ENCODE measurements at places on chromosomes 13 and 19.

DNA sequence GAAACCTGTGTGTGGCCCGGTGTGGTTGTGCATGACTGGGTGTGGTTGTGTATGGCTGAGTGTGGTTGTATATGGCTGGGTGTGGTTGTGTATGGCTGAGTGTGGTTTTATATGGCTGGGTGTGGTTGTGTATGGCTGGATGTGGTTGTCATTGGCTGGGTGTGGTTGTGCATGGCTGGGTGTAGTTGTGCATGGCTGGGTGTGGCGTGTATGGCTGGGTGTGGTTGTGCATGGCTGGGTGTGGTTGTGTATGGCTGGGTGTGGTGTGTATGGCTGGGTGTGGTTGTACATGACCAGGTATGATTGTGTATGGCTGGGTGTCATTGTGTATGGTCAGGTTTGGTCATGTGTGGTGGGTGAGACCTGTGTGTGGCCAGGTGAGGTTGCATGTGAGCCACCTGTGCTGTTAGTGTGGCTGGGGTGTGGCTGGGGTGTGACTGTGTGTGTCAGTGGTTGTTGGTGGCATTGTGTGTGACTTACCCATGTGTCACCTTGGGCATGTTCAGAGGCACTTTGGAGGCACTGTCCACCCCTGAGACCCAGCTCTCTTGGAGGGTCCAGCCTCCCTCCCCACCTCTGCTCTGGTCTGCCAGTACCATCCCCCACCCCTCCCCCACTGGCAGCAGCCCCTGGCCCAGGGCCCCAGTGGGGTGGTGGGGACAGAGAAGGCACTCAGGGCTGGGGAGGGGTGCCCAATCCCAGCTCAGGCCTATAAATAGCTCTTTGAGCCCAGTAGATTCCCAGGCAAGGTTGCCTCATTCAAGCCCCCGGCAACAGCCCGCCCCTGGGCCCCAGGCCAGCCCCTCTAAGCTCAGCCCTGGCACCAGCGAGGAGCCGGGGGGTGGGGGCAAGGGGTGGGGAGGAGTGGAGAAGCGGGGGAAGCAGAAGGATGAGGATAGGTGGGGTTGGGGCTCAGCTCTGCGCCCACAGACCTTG lies 3.9 kb upstream of the NCAN start:
- DNase-seq: peak; percentile 8

DNA sequence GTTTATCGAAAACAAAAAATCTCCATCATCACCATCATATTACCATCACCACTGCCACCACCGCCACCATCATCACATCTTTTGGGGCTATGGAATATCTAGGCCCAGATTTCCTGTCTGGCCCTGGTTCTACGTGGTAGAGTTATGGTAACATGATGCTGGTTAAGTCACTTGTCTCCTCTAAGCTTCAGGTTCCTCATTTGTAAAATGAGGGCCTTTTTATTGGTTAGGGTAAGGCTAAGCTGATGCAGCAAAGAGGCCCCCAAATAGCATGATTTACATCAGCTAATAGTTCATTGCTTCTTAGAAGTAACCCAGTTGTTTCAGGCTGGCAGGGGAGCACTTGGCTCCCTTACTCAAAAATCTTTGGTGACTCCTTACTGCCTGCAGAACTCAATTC lies 37.9 kb downstream of the PCDH8 start:
- DNase-seq: no peak

DNA sequence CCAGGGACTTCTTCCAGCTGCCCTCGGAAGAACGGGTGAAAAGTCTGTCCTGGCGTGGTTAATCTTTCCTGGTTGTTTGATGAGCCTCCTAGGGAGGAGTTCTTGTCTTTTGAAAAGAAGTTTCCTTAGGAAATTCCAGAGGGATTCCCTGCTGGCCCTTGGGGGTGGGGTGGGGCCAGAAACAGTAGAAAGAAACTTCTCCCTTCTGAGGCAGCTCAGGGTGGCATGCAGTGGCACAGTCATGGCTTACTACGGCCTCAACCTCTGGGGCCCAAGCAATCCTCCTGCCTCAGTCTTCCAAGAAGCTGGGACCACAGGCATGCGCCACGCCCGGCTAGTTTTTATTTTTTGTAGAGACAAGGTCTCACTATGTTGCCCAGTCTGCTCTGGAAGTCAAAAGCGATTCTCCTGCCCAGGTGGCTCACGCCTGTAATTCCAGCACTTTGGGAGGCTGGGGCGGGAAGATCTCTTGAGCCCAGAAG lies 1.5 kb downstream of the ZNF101 start:
- DNase-seq: no peak

DNA sequence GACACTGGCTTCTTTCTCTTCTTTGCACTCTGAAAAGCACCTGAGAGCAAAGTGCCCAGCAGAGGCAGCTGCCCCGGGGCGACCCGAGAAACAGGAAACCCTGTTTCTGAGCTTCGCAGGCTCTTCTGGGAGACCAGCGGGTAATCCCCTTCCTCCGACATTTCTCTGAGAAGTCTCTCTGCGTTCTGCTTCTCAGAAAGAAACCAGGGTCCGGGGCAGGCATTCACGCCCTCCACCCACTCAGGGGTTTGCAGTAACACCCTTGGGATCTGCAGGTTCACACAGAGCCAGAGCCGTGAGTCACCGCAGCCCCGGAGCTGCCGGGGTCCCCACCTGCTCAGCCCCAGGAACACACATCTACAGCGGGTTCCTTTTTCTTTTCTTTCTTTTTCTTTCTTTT lies 86.0 kb downstream of the GADD45B start:
- no peak for DNase-seq

- no peak for DNase-seq
Observed at GRCh38 chr19:4081441-4082129, 14.9 kb upstream of the ZBTB7A start.

DNA sequence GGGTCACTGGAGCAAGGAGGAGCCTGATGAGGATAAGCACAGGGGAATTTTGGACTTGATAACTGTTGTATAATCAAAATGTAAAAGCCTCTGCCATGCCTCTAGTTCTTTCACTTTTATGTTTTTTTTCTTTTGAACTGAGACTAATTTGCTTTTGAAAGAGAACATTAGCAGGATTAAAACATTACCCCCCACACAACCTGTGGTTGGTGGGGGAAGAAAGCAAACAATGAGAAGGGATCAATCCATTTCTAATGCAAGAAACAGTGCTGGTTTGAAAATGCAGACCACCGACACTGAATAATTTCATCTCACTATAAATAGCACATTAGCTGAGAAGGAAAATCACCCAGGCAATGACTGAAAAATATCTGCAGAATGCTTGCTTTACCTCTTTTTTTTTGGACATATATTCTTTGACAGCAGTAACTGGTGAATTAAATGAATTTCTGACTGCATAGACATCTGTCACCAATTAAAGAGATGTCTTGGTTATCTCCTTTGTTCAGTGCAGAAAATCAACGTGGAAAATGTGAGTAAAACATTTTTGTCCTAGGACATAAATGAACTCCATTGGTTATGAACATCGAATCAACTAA lies 48.6 kb upstream of the TRPC4 start:
- DNase-seq: no peak

- DNase-seq: no peak
Observed at GRCh38 chr19:19155495-19156219, 14.4 kb downstream of the MEF2B start.

- DNase-seq: no peak
Observed at GRCh38 chr13:95485045-95485517, 67.4 kb upstream of the CLDN10 start.

GRCh38 chr19:46785054-46785979 lies 3.1 kb downstream of the SLC1A5 start:
- DNase-seq: no peak

- no peak for DNase-seq
Observed at GRCh38 chr13:25743421-25743820, 308.4 kb downstream of the SHISA2 start.

- DNase-seq: no peak
Observed at GRCh38 chr19:31171936-31172335, 177.3 kb downstream of the TSHZ3 start.

- DNase-seq: no peak
Observed at GRCh38 chr13:80817979-80818378, 477.1 kb upstream of the SPRY2 start.

GRCh38 chr19:4609878-4610511 lies 29.3 kb upstream of the TNFAIP8L1 start:
- no peak for DNase-seq

GRCh38 chr19:41405776-41406175 lies 8.2 kb downstream of the BCKDHA start:
- DNase-seq: no peak

DNA sequence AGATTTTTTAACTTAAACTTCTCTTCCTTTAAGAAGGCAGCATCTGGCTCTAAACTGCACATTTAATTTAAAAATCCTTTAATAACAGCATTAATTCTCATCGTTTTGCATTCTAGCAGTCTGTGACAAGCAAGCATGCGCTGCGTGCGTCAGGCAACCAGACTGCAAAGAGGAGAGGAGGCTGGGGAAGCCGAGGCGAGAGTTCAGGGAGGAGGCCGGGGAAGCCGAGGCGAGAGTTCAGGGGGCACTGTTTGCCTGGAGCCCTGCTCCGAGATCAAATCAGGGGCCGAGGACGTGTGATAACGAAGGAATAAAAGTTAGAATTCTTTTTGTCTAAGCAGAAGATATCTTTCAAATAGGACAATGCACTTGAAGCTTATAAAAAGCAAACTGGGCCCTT lies 435.7 kb downstream of the EFNB2 start:
- DNase-seq: no peak

- DNase-seq: no peak
Observed at GRCh38 chr19:4016903-4017638, 9.5 kb downstream of the PIAS4 start.

DNA sequence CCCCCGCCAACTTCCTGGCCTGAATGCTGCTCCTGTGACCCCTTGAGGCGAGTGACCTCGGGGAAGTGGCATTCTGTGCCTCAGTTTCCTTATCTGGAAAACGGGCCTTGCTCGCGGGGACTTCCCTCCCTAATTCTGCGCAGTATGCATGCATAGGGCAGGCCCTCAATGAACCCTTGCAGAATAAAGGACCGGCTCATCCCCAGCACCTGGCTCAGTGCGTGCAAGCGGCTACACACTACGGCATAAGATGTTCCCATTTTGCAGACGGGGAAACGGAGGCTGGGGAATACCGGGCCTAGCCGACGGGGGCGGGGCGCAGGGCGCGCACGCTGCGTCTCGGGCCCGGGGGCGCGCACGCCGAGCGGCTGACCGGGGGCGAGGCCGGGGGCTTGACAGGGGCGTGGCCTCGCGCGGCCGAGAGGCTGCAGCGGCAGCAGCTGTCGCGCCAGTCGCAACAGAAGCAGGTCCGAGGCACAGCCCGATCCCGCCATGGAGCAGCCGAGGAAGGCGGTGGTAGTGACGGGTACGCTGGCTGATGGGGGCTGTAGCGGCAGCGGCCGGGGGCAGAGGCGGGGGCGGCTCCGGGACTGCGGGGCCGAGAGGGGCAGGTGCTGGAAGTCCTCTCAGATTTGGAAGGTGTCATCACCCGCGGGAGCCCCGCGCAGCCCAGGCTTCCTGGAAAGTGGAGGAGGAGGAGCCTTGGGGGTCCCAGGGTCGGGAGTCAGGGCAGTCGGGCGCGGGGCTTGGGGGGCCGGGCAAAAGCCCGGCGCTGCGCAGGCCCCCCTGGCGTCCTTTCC lies at the start of gene PGPEP1:
PGPEP1 (plus strand) TSS at position 409 of the 800 bp plus-strand sequence; CDS start at position 493, 84 bp downstream.
- DNase-seq: peak; percentile 79

DNA sequence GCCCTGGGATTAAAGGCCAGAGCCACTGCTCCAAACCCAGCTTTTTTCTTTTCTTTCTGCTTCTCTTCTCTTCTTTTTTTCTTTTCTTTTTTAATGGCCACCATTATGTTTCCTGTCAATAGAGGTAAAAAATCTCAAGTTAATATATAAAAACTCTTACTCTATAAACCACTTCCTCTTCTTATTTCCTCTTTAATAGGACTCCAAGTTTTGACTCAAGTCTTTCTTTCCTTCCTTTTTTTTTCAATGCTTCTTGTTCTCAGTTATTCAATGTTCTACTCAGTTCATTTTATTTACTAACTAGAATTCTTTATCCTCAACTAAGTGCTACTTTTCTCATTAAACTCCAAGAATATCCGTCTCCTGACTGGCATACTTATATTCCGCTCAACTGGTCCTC lies 27.1 kb upstream of the MYCBP2 start:
- no peak for DNase-seq

DNA sequence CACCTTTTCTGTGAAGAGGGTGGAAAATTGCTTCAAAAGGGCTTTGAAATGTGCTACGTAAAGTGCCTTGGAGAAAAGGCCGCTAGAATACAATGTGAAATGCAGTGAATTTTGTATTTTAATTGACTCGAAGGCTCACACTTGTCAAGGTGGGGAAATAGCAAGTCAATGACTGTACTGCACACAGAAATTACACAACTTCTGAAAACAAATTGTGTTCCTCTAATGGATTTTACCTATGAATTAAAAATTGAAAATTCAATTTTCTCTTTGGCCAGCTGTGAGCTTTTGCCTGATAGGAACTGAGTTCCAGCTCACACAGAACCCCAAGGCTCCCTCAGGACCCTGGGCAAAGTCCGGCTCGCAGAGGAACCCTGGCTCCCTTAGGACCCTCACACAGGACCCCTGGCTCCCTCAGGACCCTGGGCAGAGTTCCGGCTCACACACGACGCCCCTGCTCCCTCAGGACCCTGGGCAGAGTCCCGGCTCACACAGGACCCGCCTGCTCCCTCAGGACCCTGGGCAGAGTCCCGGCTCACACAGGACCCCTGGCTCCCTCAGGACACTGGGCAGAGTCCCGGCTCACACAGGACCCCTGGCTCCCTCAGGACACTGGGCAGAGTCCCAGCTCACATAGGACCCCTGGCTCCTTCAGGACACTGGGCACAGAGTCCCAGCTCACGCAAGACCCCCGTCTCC lies 324.9 kb downstream of the UQCRFS1 start:
- no peak for DNase-seq

- no peak for DNase-seq
Observed at GRCh38 chr19:54460230-54461005, 3.2 kb downstream of the LENG9 start.

GRCh38 chr13:73684286-73684685 lies 449.9 kb downstream of the KLF12 start:
- no peak for DNase-seq

DNA sequence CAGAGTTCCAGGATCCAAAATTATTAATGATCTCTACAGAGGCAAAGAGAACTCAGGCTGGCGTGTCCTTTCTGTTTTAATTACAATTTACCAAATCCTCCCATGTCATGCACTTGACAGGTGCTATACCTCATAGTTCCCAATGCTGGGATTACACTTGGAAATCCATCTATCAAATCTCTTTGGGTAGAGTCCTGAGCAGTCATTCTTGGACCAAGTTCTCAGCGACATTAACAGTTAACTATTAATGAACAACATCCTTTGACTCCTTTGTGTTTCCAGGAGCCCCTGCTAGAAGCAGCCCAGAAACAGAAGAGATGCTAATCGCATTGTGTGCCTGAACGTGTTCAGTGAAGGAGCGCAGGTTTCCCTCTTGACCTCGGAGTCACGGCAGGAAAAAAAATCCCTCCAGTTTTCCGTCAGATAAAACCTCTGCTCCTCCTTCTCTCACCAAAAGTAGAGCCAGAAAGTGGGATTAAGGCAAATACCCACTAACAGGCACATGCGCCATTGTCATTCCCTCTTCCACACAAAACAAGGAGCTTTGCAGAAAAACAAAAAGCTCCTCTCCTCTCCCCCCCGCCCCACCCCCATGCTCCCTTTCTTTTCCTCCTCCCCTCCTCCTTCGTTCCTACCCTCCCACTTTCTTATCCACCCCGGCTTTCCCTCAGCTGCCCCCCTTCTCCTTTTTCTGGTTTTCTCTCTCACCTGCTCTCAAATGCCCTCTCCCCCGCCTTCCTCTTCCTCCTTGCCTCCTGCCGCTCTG lies 224.7 kb downstream of the ZIC5 start:
- DNase-seq: no peak

- DNase-seq: no peak
Observed at GRCh38 chr19:1921825-1922224, 16.6 kb downstream of the ADAT3 start.

All from anterior cingulate cortex (tissue), 58 donors.